ENCODE measurements at places on chromosomes 2 and 18.

DNA sequence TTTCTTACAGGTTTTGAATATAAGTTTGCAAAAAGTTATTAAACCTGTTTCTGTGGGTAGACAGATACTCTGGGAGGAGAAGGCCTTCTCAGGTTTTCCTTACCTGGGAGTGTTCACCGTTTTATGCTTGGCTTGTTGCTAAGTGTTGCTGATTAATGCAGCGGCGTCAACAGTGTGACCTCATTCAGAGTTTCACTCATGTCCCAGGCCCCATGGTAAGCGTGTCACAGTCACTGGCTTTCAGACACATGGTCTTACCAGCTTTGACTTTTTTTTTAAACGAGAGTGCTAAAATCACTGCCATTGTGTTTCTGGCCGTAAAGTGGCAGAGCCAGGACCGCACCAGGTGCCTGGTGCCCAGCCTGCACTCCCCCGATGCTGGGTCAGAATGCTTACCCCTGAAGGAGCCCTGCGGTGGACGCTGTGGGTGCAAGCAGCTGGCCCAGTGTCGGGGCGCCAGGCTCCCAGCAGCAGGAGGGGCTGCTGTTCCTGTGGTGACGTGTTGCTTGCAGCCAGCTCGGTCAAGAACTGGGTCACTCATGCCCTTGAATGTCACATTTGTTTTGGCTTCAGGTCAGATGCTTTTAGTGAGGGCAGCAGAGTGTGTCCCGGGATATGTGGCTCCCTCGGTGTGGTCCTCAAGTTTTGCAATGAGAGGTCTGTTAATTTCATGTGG is 3.5 kb downstream of the CAPN10 start:
- DNase-seq = no peak

- DNase-seq = no peak
Observed at GRCh38 chr18:48833701-48834412, 116.9 kb downstream of the SMAD7 start.

DNA sequence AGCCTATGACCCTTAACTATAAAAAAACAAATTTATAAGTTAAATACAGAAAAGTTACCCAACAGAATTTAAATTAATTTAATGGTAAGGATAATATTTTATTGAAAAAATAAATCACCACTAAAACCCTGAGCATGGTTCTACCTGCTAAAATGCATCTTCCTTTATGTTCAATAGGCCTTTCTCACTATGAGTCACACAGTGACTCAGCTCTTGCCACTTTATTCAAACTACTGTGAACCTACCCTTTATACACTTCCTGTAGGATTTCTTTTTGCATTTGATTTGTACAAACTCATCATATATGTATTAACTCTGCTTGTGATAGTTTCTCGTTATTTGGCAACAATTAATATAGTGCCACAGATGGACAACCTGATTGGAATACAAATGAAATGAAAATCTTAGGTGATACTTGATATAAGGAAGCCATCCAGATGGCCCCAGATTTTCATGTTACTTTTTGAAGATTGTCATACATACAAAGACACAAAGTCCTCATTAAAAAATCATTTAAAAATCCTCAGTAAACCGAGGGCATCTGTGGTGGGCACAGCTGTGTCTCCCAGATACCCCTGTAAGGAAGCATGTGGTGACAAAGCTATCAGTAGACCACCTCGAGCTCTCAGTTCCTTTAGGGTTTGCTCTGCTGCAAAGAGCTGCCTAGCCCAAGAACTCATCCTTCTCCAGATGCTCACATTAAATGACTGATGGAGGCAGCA is 55.2 kb upstream of the COBLL1 start:
- no peak for DNase-seq

DNA sequence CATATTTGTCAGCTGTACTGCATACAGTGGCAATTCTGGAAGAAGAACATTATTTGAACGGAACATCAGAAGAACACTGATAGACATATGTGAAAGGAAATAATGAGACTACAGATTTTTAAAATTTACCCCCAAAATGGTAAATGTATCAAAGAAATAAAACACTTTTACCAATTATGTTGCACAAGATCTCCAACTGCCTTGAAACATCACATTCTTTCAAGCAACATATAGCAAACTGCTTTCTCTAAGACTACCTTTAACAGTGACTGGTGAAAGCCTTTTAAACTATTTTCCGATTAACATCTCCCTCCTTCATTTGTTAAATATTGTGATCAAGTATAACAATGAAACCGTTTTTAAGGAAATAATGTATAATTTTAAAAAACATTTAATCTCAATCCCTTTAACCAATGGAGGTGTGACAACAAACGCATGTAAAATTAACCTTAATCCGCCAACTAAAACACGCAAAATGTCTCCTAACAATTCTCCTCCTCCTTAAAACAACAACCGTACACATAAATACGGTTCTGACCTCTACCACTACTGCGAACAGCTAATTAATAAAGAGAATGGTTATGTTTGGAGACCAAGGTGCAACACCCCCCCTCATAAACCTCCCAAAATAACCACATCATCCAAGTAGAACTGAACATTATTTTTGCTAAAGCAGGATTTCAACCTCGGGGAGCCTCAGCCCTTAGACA is 2.4 kb downstream of the FBXO11 start:
- DNase-seq = no peak

DNA sequence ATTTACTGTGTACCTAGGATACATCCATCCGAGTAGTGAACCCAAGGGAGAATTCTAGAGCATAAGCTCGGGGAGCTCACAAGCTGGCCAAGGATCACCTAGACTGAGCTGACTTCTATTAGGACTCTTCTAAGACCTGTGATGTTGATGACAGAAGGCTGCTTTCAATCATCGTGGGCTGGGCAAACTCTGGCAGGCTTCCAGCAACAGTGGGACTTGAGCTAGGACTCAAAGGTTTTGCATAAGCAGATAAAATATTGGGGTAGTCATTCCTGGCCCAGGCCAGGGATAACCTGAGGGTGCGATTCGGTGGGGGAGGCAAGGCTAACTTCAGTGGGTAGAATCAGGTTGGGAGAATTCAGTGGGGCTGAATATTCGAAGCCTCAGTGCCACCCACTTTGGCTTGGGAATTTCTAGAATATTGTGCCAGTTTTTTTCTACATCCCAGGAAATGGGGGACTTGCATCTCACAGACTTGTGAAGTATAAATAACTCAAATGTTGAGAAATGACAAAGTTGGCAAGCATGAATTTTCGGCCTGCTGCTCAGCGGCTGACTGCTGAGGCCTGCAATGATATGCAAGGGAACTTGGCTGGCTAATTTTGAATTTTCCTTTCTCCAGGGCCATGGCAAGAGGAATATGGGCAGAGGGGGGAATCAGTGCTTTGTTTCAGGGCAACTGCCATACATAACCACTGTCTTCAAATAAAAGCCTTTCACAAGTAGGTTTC is 274.3 kb downstream of the PRKCE start:
- DNase-seq = no peak

GRCh38 chr18:2009942-2010697 is 561.2 kb downstream of the METTL4 start:
- no peak for DNase-seq

Data from activated T-helper 9 cell treated with anti-CD3 and anti-CD28 coated beads, Interleukin-2, amount 50 U/mL, for 16 hours (primary cell).